Hippocampal formation (tissue), 2 donors: ENCODE measurements at places on chromosomes 1 and 21.
A peak's percentile ranks its signal among the peaks of the same experiment; 100 is the strongest.

DNA sequence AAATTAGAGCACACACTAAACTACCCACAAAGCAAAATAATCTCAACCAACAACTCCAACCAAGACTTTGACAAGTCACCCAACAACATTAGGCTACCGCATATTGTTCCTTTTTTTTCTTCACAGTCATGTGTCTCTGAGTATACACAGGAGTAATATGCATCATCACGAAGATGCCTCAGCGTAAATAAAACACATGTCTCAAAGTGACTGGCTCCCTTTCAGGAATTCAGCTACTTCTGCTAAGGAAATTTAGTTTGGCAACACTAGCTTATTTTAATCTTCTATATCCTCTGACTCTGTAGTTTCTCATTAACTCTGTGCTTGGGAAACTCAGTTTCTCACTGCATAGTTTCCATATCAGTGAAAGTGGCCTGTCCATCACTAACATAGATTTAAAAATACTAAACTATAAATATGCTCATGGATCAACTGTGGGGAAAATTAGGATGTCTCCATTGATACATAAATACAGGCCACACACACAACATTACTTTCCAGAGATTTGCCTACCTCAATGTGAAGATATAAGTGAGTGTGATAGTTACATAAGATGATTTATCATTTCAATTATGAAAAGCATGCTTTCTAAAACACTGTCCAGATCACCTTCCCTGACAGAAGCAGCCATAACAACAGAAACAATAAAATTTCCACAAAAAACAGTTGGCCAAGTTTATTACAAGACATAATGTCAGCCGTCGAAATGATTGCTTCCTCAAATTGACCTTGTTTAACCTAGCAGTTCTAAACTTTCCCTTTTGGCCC, 113.2 kb downstream of the PTGER3 start:
- no peak for DNase-seq

DNA sequence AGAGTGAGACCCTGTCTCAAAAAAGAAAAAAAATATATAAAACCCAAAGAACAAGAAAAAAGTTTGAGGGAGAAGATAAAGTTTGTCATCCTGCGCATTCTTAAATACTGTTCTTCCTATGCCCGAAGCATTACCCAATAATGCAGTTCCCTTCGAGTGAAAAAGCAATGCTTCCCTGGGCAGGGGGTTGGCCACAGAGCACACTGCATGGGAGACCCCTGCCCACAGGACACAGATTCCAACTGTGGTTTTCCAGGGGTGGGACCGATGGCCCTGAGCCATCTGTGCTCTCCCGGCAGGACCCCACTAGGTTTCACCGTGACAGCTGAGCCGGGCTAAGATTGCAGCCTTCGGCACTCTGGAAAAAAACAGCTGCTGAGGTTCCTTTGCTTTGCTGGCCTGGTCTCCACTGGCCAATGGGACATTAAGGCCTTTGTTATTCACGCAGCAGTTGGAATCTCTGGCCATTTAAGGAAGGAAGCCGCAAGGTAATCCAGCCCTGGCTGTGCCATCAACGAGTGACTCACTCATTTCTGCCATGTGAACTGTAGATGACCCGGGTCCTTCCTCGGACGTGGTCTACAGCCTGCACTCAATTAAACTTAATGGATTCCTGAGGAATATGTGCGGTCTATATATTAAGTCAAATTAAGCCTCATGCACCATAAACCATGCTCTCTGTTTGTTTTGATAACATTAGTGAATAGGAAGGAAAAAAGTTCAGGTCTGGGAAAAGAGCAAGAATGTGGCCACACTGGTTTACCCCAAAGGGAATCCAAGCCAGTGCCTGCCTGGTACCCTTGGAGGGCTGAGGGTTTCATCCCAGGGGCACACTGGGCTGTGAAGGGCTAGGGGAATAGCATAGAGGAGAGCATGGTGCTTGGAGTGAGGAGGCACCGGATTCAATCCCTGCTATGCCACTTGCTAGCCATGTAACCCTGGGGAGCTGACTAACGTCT, 163.2 kb downstream of the ZBTB18 start:
- no peak for DNase-seq

DNA sequence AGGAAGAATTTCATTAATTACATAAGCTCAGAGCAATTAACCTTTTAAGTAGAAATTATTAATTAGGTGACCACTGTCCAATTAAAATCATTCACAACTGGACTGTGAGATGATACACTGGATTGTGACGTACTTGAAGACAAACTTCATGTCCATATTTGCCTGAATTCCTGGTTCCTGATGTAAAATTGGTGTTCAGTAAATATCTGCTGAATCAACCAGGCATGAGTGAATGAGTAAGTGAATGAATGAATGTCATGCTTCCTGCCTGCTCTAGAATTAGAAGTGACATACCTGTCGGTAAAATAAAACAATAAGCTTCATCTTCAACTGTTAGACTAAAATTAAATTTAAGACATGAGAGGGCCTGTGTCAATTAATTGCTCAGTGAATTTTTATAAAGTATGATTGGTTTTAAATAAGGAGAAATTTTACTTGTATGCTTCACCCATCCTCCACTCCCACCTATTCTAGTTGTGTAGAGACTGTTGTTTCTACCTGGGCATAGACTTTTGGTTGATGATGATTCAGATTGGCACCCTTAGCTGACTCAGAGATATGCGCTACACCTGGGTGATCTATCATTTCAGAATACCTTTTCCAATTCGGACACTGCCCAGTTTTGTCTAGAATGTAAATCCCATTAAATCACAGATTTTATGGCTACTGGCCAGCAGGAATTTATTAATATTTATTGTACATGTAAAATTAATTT, 56.9 kb upstream of the PTGS2 start:
- no peak for DNase-seq

DNA sequence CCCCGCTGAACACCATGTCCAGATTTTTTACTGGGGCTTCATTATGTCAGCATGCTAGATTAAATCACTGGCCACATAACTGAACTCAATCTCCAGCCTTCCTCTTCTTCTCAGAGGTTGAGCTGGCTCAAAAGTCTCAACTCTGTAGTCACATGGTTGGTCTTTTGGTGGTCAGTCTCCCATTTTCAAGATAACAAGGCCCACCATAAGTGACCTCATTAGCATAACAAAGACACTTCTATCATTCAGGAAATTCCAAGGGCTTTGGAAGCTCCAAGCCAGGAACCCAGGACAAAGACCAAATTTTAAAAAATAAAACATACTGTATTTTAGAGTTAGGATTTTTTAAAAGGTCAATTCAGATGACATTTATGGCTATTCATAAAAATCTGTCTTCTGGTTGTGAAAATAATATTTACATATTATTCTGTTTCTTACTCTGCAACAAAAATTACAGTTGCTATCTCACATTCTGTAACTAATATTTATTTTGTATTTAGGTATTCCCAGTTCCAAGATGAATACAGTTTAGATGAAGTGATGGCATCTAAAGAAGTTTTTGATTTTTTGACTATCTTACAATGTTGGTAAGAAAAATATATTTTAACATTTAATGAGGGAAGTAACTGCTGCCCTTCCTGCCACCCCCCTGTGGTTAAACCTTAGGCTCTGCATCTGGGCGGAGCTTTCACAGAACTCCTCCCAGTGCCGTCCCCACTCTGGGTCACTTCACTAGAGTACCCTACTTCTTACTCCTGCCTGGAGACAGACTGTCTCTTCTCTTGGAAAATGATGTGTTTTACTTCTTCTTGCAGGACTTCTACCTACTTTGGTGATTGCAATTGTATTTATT, 49.3 kb downstream of the SCP2 start:
- no peak for DNase-seq

DNA sequence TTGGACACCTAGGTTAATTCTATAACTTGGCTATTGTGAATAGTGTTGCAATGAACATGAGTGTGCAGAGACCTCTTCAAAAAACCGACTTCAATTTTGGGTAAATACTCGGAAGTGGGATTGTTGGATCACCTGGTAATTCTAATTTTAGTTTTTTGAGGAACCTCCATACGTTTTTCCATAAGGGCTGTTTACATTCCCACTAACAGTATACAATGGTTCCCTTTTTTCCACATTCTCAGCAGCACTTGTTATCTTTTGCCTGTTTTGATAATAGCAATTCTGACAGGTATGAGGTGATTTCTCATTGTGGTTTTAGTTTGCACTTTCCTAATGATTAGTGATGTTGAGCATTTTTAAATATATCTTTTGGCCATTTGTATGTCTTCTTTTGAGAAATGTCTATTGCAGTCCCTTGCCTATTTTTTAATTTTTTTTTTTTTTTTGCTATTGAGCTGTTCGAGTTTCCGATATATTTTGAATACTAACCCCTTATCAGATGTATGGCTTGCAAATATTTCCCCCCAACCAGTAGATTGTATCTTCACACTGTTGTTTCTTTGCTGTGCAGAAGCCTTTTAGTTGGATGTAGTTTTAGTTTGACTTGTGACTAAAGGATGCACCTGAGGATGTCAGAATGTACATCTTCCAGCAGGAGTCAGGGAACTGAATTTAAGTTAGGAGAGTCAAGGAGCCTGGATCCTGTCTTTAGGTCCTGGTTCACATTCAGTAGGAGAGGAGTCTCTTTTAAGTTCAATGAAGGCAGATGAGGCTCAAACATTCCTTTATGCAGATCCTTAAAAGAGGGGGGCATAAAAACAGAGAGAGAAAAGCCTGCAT, 120.0 kb downstream of the S1PR1 start:
- DNase-seq = no peak

DNA sequence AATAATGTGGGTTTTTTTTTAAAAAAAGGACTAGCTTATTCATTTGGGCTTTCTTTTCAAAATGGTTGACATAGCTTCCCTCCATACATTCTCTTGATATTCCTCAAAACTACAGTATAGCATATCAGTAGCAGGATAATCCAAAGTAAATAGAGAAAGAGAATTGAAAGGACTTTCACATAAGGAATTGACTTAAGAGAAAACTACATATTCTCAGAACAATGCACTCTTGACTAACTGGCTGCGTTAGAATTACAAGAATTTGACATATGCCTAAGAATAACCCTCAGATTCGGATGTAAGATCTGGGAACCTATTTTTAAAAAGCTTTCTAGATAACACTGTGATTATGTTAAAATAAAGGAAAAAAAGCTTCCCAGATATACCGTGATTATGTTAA, 3.1 kb downstream of the PRKAB2 start:
- DNase-seq = no peak

- DNase-seq = peak; percentile 80
These were observed at the start of gene RGL1 for GRCh38 chr1:183804916-183805841. RGL1 (plus strand) TSS chr1:183805120; CDS start chr1:183805298, 178 bp downstream.

DNA sequence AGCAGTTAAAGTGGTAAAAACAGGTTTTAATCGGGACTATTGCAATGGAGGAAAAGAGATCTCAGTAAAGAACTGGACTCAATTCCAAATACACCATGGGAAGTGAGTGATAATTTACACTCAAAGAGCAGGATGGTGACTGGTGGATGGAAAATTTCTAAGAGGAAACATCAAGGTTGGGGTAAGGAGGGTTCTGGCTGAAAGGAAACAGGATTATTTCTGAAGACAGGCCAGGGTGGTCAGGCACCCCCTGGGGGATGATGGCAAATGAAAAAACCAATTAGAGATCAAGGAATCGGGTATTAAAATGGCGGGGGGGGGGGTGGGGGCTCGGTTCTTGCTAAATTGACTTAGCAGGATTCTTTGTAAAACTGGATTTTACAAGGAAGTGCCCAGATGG, 12.3 kb upstream of the HSD11B1 start:
- DNase-seq = no peak

GRCh38 chr1:240927821-240928220, 315.9 kb upstream of the GREM2 start:
- no peak for DNase-seq

DNA sequence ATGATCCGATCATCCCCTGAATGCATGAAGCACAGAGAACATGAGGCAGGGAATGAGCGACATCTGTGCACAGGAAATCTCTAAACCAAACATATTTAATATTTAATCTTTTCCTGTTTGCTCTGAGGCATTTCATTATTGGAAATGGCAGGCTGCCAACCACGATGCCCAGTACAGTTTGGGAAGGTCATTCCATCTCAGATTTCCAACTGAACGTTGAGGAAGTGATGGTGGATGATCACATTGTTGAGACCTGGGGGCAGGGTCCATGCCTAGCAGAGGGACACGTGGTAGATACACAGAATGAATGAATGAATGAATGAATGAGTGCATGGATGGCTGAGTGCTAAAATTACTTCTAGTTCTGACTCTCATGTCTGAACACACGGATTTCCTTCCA, 15.9 kb upstream of the FASLG start:
- no peak for DNase-seq

GRCh38 chr1:163614361-163614760, 292.6 kb downstream of the NUF2 start:
- DNase-seq = no peak

GRCh38 chr1:103489935-103490334, 35.6 kb upstream of the RNPC3 start:
- no peak for DNase-seq

DNA sequence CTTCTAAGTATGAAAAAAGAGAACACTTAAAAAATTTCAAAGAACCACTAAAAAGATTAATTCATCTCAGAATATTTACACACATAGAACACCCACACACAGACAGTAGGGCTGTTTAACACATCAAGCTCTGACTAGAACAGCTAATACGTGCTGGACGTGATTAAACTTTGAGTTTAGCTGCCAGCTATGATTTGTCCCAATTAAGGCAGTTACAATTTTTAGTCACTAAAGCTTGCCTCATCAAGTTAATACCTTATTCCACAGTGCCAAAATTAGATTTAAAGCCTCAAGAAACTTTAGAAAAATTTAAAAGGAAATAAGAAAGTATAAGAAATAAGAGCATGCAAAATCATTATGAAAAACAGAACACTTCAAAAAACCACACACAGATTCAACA, 18.9 kb downstream of the SLC16A1 start:
- no peak for DNase-seq

DNA sequence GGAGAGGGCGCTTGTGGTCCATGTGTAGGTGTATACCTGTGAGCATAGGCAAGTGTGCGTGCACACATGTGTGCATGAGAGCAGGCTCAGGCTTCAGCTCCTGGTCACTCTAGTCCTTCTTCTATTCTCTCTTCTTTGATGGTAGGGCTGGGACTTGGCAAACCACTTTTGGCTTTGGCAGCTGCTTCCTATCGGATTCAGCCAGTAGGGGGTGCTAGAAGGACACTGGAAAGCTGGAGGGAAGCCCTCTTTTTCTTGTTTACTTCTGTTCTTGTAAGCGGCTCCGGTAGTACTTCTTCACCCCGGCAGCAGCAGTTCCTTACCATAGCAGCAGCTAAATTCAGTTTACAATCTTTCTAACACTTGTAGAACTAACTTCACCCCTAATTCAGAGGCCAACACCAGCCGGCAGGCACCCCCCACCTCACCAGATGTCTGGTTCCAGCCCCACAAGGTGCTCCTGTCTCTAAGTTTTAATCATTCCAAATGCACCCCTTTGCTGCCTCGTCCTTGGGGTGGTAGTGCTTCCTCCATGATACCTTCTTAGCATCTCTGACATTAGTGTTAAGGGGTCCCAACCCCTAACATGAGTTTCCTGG, 25.1 kb downstream of the NENF start:
- DNase-seq = no peak

- DNase-seq = no peak
These were observed 248.7 kb upstream of the IRF2BP2 start for GRCh38 chr1:234858722-234859121.

DNA sequence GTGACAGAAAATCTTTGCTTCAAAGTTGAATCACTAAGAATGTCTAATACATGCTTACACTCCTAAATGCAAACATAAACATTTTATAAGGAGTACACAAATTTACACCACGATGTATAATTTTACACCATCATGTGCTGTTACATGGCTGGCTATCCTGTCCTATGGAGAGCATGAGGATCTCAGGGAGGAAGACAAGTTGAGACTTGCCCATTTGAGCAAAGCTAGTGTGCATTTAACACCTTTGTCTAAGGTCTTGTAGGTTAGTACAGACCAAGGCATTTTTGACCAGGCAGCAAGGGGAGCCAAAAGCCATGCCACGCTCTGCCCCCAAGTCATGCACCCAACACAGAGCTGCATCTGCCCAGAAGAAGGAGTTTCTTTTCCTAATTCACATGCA, 14.5 kb upstream of the COG2 start:
- no peak for DNase-seq
